ENCODE measurements at places on chromosomes 13 and 19.

DNA sequence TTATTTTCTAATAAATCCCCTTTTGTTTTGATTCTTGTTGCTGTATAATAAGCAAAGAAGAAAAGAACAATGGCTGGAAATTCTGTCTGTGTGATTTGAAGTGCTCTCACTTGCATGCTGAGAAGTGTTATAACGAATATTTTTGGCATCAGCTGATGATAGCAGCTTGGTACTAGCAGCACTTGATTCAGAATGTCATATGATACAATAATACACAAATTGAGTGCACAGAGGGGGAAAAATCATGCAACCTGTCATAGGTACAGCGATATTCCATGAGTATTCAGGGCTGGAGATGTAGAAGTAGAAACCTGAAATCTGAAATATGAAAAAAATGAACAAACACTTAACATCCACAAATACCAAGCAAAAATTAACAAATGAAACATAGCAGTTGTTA, 108.1 kb downstream of the FGF14 start:
- DNase-seq, result no peak

DNA sequence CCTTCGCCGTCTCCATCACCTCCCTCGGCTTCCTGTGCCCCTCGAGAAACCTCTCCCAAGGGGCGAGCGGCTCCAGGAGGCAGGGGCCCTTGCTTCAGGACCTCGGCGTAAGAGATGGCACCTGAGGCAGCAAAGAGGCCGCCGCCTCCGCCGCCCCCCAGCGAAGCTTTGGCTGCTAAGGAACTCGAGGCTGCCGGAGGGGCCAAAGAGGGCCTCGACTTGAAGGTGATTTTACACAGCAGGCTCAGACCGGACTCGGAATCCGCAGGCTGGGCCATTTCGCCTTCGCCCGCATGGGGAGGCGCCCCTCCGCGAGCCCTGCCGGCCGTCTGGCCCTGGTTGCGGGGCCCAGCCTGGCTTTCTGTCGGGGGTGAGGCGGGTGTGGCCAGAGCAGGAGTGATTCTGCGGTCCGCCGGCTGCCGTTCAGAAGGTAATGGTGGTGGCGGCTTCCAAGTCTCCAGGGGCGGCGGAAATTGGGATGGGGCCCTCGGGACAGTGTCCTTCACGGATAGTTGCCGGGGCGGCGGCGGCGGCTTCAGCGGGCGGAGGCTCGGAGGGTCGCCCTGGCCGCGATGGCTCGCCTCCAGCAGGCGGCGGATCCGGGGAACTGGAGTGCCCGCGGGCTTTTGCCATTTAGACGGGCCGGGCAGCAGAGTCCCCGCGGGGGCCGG, 1.4 kb downstream of the GGN start:
- no peak for DNase-seq

DNA sequence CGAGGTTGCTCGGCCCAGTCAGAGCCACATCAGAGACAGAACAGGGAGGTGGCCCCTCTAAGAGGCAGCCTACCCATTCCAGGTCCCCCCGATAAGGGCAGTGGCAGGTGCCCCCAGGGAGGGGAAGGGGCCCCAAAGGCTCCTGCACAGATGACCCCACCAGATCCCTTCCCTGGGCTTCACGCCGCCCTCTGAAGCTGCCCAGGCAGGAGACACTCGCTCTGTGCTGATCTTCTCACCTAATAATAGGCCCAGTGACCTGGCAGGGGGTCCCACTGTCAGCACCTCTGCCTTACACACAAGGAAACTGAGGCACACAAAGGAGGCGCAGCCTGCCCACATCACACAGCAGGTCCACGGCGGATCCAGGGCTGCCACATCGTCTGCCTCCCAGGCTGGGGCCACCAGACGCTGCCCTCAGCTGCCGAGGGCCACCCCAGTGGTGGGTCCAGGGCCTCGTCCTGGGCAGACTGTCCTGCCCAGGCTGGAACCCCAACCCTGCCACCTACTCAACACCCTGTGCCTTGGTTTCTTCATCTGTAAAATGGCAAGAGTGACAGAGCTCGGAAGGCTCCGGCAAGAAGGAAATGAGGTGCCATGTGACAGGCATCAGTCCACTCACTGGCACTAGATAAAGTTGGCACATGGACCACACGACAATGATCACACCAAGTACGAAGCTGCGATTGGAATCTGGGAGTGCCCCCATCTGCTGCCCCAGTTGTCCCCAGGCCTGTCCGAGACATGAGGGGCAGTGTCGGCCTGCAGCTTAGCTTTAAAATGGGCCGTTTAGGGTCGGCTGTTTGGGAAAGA, 56.5 kb downstream of the KLF2 start:
- DNase-seq, result no peak

- no peak for DNase-seq
Measured at GRCh38 chr19:42132030-42132628, at the start of gene POU2F2. TSS of gene POU2F2 (minus strand) at chr19:42132446. CDS start at chr19:42132411, 35 bp downstream.

GRCh38 chr13:32903720-32904119, 112.5 kb upstream of the KL start:
- DNase-seq, result no peak

GRCh38 chr19:14494910-14495671, 836 bp downstream of the GIPC1 start:
- no peak for DNase-seq

DNA sequence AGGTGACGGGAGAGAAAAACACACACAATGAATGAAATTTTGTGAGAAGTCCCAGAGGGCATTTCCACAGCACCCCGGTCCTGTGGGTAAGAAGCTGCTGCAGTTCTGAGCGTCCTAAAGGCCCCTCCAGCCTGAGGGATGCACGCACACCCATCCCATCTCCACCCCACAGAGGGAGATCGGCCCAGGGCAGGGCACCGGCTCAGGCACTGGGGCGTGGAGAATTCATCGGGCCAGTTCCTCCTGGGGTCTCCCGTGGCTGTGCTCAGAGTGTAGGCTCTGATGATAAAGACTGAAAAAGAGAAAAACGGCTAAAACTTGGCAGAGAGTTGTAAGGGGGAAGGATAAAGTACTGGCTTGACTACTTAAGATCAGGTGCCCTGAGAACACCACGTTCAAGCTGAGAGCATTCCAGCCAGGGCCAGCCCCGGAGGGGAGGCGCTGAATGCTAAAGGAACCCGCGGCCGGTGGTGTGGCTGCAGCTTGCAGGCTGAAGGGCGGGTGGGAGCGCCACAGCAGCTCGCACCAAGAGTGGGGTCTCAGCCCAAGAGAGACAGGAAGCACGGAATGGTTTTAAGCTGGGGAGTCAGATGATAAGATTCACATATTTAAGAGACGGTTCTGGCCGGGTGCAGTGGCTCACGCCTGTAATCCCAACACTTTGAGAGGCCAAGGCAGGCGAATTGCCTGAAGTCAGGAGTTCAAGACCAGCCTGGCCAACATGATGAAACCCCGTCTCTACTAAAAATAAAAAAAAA, 121.9 kb upstream of the SPACA7 start:
- DNase-seq, result no peak

DNA sequence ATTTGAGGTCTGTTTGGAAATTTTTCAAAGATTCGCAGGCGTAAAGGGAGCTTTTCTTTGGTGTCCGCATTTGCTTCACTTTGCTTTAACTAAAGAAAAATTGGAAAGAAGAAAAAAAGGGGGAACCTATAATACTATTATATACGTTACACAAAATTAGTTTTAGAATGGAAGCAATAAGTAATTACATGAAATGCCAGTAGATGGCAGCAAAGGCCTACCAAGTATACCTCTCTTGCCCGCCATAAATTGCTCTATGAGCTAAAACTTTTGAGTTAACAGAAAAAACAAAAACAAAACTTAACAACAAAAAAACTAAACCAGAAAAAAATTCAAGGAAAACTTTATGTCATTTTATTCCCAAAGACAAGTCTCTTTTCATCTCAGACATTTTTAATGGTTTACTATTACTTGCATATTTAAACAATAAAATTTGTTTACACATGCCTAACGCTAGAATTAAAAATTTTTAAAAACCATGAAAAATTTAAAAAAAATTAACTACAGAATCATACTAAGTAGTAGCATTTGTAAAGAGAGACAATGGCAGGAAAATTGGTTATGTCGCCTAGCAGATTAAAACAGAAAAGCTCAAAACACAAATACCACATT, 271.4 kb downstream of the NALCN start:
- DNase-seq, result peak; percentile 38

DNA sequence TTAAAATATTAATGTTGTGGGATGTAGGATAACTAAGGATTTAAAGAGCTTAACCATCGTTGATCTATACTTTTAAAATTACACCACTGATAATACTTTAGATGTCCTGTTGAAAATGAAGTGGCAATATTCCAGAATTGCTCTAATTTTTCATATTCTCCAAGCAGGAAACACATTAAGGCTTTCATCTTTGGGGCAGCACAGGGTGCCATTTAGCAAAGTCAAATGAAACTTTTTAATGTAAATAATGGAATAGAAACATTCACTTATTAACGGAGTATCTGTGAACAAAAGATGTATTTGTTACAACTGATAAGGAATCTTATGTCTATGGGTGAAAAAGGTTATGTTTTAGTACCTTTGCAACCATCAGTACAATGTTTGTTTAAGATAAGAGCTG, 50.0 kb upstream of the MIR17HG start:
- DNase-seq, result no peak

GRCh38 chr13:112890316-112891145, 78.5 kb upstream of the MCF2L start:
- no peak for DNase-seq

DNA sequence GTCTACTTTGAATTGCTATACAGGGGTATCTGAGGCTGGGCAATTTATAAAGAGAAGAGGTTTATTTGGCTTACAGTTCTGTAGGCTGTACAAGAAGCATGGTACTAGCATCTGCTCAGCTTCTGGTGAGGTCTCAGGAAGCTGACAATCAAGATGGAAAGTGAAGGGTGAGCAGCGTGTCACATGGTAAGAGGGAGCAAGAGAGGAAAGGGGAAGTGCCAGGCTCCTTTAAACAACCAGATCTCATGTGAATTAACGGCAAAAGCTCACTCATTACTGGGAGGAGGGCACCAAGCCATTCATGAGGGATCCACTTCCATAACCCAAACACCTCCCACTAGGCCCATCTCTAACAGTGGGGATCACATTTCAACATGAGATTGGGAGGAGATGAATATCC, 222.4 kb downstream of the TDRD3 start:
- DNase-seq, result no peak

DNA sequence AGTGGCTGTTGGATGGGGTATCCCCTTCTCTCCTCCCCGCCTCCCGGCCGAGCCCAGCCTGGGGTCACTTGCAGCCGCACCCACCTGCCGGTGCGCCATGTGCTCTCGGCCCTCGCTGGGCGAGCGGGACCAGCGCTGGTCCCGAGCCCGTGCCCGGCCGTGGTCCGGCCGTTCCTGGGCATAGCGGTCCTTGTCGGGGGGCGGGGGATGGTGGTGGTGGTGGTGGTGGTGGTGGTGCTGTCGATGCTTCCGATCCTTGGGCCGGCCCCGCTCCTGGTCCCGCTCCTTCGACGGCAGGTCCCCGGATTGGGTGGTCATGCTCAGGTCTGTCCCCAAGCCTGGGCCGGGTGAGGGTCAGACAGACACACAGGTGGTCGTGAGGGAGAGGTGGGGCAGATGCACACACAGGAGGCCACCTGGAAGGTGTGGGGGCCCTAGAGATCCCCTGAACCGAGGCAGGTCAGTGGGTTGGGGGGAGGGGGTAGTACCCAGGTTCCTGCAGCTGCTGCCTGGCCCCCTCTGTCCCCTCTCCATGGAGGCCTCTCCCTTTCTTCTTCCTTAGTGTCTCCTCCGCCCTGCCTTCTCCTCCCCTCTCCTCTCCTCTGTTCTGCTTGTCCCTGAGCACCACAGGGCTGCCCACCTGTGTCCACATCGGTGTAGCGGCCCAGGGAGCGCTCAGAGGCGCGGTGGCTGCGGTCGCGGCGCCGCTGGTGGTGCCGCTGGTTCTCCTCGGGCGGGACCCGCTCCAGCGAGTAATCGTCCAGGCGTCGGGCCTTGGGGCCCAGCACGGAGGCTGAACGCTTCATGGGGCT, 58.7 kb downstream of the IER2 start:
- no peak for DNase-seq
